ENCODE measurements at places on chromosomes 3 and 15.

DNA sequence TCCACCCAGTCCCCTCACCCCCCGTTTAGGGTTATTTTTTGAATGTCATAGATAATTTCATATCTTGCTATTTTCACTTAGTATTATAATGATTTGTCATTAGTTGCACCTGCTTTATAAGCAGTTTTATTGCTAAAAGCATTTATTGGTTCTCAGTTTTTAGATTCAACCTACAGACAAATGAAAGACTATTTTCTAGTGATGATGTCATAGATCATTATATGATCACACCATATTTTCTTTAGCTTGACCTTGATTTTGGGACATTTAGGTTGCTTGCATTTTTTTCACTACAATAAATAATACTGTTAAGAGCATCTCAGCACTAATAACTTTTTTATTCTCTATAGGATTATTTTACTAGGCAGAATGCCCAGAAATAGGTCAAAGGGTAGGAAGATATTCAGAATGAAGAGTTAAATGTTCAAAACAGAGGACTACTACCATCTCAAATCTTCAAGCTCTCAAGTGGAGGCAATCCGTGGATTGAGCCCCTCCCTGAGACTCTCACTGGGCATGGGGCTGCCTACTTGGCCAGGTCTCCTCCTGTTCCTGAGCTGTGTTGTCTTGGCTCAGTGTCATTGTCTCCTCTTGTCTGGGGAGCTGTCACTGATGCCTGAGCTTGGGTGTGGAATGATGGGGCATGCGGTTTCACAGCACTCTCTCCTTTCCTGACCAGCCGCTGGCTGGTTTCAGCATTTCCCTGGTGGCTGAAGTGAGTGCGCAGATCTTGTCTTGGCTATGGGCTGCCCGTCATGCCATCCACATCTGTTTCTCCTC, 28.4 kb downstream of the CHCHD6 start:
- no peak for ATAC-seq

DNA sequence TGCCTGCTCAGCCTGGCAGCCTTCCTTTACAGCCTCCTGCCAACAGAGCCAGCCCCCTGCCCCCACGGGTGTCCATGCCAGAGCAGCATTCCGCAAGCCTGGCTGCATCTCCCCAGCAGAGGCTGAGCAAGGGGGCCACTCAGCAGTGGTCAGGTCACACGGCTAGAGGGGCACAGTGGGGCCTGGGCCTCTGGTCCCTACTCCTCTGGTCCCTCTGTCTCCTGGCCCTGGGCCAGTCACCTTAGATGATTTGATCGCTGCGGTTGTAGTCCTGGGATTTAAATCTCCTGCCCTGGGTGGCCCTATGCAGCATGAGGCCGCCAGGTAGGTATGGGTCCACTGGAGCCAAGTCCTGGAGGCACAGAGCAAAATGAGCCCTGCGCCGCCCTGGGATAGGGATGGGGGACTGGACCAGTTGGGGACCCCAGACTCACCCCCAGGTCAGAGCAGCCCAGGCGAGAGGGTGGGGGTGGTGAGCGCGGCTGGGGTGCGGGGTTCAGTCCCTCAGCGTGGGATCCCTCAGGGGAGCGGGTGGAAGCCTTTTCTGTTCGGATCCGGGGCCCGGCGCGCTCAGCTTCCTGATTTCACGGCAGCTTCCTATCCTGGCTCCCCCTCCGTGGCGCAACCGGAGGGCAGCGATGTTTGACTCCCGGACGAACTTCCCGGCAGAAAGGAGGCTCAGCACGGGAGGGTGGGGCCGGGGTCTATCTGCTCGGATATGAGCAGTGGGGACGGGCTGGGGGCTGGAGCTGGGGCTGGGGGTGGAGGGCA, at the start of gene ZBTB47:
TSS of gene ZBTB47 (plus strand) at position 138 of the 771 bp plus-strand sequence. CDS start 4,659 bp downstream, outside the sequence.
- ATAC-seq: peak; percentile 10

- no peak for ATAC-seq
These were observed 50.5 kb upstream of the GK5 start for GRCh38 chr3:142275856-142276255.

DNA sequence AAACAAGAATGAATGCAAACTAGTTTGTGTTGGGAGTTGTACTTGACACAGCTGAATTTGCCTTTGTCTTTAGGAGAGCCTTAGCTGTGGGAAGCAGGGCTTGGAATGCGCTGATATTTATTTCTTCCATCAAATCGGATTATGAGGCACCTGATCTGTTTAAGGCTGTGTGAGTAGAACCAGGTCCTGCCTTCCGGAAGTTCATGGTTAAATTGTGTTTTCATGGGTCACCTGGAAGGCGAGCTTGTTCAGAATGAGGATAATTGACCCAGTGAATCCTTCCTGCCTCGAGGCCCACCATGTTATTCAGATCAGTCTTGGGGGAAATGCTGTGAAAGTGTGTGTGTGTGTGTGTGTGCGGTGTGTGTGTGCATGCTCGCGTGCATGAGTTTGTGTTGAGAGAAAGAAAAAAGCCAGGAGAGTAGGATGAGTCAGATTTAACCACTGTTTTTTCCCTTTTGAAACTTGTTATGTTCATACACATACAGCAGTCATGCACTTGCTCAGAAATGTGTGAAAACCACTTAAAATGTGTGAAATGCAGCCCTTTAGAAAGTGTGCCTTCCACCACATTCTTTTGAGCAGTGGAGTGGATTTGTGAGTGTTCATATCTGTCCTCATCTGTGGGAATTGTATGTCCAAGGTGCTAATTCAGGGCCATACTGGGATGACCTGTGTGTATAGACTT, 36.7 kb downstream of the SMAD3 start:
- ATAC-seq: peak; percentile 18

DNA sequence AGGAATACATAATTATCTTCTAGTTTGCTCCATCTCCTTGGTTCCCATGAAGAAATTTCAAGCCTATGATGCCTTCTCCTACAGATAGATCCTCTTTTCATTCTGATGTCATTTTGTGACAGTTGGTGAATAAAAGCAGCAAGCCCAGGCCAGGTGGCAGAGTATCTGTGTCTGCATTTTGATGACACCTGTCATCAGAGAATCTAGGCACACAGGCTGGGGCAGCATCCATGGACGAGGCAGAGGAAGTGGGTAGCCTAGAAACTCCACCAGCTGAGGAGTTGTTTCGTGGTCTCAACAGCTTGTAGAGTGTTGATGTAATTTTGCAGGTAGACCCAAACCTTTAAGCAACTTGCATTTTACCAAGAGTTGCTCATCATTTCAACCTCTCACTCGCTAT, 269.8 kb downstream of the FEZF2 start:
- no peak for ATAC-seq

GRCh38 chr3:12758025-12758781, 856 bp downstream of the TMEM40 start:
- no peak for ATAC-seq

DNA sequence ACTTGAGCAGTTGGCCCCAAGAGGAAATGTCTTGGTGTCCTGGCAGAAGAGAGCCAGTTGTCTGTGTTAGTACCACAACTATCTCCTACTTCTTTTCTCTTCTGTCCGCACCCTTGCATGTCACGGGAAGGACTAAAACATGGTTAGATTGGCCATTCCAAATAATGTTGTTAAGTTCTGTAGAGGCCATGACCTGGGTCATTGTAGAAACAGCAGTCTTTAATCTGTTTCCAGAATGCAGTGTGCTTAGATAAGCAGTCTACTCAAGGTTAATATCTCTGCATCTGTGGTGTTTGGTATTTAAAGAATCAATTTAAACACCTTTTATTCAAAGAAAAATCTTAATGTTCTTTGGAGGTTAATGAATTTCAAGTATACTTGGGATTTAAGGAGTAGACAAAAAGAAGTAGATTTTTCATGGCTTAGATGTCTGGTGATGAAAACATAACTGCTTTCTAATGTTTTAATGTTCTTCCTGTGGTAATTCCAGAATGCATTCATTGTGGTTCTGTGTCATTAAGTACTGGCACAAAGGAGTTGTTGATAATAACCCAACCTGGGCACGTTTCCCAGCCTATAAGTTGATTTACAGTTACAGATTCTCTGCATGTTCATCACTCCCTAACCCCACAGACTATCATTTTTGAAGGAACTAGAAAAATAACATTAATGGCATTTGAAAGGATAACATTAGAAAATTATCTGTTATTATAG, 58.9 kb downstream of the TMEM108 start:
- no peak for ATAC-seq

DNA sequence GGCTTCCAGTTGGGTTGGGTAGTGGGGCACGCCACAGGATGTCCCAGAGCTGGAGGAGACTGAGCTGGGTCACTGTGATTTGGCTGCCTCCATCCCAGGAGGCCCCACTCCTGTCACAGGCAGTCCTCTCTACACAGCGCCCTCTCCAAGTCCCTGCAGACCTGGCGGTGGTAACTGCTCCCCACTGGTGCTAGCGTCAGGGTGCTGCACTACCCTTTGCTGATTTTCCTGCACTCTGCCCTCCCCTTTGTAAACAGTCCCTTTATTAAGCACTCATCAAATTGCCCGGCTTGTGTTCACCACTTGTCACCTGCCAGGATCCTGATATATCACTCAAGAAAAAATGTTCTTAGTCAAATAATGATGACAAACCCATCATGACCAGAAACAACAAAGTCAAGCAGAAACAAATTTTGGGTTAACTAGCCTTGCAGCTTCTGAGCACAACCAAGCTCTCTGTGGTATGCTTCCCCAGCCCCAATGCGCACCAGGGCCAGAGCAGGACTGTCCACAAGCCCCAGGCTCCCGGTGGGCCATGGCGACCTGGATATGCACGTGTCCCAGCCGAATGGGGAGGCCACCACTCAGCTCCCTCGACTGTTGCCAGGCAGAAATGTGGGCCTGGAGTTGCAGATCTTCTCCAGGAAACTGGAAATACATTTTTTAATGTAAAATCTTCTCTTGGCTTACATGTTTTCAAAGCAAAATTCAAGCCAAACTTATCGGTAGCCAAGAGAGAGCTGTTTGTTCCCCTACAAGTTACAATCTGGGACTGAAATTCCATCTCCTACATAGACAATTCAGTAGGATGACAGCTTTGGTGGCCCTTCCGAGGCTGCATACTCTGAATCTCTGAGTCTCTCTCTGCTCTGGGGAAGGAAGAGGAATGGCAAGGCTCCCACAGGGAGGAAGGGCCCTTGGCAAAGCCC, 24.5 kb downstream of the MEGF11 start:
- ATAC-seq: no peak

- no peak for ATAC-seq
These were observed 245.6 kb upstream of the TRIM42 start for GRCh38 chr3:140432229-140432669.

Data from motor neuron (in vitro differentiated cells).